Substantia nigra (tissue), 51 donors: ENCODE measurements at places on chromosomes 7 and 10.

DNA sequence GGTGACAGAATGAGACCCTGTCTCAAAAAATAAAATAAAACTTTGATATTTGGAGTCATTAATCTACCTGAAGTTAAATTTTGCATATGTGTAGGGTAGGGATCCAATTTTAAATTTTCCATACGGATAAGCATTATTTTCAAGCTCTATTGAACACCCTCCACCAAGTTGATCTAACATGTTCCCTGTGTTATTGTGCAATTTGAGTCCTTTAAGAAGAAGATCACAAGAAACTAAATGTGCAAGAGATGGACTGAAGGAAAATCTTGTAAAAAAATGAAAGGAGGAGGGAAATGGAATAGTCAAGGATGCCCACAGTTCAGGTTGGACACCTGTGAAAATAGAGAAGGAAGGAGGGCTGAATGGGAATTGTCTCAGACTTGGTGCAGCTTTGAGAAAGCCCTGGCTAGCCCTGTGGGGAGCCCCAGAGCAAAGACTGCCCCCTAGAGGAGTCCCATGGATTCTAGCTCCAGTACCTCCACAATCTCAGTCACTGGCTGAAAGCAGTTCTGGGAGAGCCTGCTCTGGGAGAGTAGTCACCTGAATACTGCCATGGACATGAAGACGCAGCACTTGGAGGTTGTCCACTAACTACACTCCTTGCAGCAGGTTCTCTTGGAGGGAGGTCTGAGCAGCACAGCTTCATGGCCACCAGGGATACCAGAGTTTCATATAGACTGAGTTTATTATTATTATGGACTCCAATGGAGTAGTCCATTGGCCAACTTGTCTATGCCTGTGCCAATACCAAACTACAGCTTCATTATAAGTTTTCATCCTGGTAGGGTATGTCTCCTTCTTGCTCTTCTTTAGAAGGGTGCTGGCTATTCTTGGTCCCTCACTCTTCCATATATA, 5.7 kb upstream of the TIAL1 start:
- no peak for DNase-seq

DNA sequence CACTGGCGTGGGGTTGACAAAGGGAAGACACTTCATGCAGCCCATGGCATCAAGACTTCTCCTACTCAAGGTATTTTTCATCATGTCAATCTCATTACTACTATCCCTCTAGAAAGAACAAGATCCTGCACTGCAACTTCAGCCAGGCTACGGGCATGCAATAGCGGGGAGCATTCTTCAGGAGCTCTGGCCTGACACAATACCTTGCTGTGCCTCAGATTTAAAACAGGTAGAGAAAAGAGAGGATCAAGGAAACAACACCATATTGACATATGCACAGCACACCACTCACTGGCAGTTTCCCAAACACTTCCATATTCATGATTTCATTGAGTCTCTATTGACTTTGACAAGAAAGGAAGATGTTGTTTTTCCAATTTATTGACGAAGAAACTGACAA, 51.5 kb downstream of the DOCK4 start:
- DNase-seq: no peak

DNA sequence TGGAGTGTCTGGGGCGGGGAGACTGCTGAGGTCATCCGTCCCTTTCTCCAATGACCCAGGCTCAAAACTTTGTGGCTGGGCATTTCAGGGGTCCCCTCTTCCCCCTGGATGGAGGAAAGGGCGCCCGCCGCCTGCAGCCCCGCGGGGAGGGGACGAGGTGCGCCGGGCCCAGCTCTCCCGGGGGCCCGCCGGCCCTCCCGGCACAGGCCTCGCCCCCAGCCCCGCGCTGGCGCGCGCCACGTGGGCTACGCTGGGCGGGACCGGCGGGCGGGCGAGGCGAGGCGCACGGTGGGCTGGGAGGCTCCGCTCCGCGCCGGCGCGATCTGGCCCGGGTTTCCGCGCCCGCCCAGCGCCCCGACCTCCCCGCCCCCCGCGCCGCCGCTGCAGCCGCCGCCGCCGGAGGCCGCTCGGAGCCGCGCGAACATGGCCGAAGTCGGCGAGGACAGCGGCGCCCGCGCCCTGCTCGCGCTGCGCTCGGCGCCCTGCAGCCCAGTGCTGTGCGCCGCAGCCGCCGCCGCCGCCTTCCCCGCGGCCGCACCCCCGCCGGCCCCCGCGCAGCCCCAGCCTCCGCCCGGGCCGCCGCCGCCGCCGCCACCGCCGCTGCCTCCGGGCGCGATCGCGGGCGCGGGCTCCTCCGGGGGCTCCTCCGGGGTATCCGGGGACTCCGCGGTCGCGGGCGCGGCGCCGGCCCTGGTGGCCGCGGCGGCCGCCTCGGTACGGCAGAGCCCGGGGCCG, at the start of gene FOXK1:
TSS of gene FOXK1 (plus strand) at position 410 of the 735 bp plus-strand sequence. CDS start at position 424, 14 bp downstream.
- peak; percentile 63 for DNase-seq

- no peak for DNase-seq
Observed at GRCh38 chr10:36163827-36164226, 521.7 kb upstream of the FZD8 start.

GRCh38 chr7:66421830-66422475, 206.7 kb upstream of the KCTD7 start:
- DNase-seq: no peak

DNA sequence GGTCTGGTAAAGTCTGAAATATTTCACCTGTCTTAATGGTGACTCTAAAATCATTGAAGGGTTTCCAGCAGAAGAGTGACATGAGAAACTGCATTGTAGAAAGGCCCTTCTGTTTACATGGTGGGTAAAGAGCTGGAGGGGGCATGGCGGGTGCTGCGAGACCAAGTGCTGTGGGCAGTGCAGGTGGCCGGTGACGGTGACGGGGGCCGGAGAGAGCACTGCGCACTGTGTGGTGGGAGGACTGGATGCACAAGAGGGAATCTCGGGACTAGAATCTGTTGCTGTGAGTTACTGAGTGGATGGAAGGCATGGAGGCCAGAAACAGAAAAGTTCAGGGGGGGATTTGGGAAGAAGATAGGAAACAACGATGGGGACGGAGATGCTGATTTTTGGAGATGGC, 218.7 kb downstream of the USP6NL start:
- no peak for DNase-seq

DNA sequence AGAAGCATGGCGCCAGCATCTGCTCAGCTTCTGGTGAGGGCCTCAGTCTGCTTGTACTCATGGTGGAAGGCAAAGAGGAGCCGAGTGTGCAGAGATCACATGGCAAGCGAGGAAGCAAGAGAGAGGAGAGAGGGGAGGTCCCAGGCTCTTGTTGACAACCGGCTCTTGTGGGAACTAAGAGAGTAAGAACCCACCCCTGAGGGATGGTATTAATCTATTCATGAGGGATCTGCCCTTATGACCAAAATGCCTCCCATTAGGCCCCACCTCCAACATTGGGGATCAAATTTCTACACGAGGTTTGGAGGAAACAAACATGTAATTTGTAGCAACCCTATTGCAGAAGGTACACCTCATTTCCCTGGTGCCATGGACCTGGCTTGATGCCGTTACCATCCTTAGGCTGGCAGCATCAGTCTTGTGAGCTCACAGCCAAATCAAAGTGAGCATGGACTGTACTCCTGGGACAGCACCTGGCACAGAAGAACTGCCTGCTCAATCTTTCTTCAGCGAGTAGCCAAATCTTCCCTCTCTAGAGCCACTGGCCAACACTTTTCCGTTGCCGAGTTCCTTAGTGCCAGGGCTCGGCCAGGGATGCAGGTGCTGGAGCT, 6.5 kb downstream of the BTBD16 start:
- no peak for DNase-seq

DNA sequence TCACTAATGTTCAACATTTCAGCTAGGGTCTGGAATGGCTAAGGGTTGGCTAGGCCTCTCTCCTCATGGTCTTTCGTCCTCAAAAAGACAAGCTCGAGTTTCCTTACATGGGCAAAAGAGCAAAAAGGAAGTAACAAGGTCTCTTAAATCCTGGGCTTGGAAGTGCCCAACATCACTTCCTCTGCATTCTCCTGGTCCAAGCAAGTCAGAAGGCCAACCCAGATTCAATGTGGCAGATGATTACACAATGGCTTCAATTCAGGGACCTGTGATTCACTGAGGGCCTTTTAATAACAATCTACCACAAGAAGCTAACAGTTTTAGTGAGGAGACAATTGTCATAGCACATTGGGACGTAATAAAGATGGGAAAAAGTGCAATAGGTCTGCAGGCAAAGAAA, 4.4 kb upstream of the NUP205 start:
- no peak for DNase-seq

DNA sequence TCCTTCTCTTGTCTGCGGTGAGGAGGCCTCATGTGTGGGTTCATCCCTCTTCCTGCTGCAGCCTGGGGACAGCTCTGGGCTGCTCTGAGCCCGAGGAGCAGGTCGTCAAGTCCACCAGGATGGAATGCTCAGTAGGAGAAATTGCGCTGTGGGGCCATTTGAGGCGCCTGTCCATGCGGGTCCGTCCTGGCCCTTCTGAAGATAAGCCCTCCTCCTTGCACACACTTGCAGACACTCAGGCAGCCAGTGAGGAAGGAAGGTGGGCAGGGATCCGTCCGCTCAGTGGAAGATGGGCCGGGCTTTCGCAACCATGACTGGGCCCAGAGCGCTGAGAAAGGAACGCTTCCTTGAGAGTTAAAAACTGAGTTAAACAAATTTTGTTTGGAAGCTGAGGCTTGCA, 356.8 kb downstream of the GLRX3 start:
- no peak for DNase-seq

GRCh38 chr10:116444527-116445142, 17.0 kb downstream of the PNLIPRP3 start:
- DNase-seq: no peak

DNA sequence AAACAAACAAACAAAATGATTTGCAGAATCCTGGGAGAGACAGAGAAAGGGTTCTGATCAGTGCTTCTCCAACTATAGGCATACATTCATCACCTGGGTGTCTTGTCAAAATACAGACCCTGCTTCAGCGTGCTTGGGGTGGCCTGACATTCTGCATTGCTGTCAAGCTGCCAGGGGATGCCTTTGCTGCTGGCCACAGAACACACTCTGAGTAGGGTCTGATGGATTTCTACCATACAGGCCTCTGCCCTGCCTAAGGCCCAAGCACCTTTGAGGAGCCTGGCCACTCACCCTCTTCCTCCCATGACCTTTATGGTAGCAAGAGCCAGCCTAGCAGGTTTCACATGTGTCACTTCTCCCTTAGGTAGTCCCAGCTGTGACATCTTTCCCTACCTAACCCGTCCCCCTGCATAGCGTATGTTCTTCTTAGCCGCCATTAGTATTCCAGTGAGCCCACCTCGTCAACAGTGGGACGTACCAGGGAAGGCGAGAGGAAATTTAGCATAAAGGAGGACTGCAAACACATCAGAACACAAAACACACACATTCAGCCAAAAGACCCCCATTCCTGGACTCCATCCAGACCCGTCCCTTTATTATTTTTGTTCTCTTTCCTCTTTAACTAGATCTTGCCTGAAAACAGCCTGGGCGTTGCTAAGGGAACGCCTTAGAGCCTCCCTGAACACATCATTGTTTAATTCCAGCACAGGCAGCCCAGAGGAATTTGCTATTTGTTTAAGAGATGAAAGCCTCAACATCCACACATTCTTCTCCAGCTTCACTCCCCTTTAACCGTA, 43.9 kb upstream of the PODXL start:
- DNase-seq: no peak

DNA sequence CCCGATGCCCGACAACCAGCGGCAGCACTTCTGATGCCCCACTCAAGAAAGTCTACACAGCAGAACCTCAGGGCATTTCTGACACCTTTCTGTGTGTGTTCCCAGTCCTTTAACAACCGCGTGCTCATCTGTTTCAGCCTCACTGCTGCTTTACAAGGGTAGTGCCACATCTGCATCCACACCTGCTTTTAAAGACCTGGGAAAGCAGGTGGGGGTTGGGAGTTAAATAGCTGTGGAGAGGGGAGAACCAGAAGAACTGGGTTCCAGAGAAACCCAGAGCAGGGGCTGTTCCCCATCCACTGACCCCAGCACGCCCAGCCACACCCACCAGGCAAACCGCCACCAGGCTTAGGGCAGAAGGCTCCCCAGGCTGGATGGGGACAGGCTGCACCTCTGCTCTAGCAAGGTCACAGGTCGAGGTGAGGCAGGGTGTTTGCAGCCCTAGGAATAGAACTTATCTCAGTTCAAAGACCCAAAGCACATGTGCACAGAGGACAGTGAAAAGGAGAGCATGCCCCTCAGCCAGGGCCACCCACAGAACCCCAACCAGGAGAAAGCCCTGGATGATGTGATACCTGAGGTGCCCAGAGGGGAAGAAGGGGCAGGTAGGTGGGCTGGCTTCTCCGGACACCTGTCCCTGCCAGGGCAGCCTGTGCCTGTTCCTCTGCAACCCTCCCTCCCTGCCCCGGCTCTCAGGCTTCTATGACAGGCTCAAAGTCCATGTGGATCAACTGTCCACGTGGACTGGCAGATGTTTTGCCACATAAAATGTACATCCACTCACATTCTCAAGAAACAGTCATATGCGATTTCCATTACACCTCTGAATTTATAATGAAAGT, 51.3 kb downstream of the COBL start:
- no peak for DNase-seq

GRCh38 chr10:28793482-28793881, 116.2 kb downstream of the BAMBI start:
- DNase-seq: no peak

GRCh38 chr10:73956476-73957359, 41.2 kb upstream of the VCL start:
- peak; percentile 20 for DNase-seq

DNA sequence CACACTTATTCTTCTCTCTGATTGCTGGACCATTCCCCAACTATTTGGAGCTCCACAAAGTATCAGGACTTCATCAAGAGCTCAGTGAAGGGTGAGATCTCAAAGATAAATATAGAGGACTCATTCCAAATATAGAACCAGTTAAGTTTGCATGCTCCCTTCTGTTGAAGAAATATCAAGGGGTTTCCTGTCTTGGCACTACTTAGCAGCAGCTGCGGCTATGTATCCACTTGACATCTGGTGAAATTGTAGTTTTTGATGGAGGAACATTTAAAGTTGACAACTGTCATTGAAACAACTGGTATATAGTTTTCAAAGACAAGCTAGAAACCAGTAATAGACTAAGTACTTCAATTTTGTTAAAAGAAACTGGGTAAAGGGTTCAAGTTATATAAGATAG, 1.0 kb upstream of the SPAG6 start:
- no peak for DNase-seq

- DNase-seq: peak; percentile 69
Observed at GRCh38 chr7:27739909-27740448, at the start of gene TAX1BP1. TSS of gene TAX1BP1 (plus strand) at chr7:27740162. CDS start at chr7:27748525, 8,363 bp downstream.

DNA sequence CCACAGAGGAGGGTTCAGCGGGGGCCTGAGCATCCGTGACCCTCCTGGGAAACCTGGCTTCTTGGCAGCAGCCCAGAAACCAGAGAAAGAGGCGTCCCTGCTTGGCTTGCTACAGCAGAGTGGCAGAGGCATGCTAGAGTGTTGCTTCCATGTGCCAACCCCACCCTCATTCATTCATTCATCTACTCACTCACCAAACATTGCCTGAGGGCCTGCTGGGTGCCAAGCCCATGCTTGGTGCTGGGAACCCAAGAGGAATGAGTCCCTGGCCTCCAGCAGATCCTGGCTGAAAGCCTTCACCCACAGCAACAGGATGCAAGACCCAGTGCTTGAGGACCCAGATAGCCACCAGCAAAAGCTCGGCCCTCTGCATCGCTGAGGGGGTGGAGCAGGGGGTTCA, 129.0 kb downstream of the CDH23 start:
- DNase-seq: no peak
